ENCODE measurements at places on chromosomes 4 and X. TPM values are rescaled to one million over a fixed set of nuclear protein-coding genes. Genes with fewer than 3 reads are reported as not detected.
A peak's percentile ranks its signal among the peaks of the same experiment; 100 is the strongest.

DNA sequence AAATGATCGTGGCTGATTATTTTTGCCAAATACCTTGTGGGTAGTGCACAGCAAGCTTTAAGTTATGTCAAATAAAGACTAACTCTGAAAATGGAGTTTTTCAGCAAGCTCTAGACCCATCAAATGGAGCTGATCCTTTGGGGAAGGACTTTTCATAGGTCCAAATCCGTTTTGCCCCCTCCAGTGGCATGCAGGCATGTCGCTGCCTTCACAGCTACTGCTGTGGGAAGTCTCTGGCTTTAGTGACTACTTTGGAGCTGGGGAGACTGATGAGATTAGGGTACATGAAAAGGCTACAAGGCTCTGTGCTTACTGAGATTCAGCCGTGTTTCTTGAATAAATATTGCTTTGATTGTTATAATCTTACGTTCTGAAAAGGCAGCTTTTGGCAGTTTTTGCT is 106.6 kb upstream of the HS3ST1 start:
- no peak for ATAC-seq

- no peak for ATAC-seq
These were observed 17.5 kb downstream of the FAM9A start for GRCh38 chrX:8783714-8784098.

GRCh38 chr4:184420881-184421416 is 53.4 kb downstream of the IRF2 start:
- ATAC-seq = peak; percentile 32

GRCh38 chr4:1499465-1499864 is 93.2 kb upstream of the NKX1-1 start:
- ATAC-seq = no peak

DNA sequence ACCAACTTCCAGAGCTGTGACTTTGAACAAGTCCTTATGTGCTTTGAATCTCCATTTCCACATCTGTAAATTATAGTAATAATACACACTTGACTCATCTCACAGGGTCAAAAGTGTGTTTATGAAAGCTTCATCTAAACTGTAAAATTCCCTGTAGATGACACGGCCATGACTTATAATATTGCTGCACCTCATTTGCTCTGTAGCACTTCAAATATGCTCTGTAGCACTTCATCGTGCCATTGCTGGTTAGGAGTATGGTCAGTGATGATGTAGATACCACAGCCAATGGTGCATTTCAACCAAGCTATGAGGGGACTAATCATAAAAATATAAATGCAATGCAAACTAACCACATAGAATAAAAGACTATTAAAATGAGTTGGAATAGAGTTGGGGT is 318.6 kb downstream of the ANK2 start:
- no peak for ATAC-seq

- no peak for ATAC-seq
These were observed 1.4 kb downstream of the AMMECR1 start for GRCh38 chrX:110316351-110317060.

DNA sequence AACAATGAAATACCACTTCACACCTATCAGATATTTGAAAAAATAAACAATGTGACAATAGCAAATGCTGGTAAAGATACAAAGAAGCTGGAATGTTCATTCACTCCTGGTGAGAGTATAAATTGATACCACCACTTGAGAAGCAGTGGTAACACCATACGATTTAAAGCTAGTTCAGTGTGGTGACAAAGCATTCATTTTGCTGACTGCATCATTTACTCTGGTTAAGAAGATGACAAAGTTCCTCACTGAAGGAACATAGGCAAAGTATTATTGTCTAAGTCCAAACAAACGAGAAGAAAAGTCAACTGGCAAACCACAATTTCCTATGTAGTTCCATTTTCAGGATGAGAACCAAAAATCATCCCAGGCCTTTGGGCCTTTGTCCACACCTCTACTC is 102.5 kb downstream of the GEMIN8 start:
- ATAC-seq = no peak

GRCh38 chrX:65696613-65697012 is 29.2 kb downstream of the MSN start:
- ATAC-seq = no peak

DNA sequence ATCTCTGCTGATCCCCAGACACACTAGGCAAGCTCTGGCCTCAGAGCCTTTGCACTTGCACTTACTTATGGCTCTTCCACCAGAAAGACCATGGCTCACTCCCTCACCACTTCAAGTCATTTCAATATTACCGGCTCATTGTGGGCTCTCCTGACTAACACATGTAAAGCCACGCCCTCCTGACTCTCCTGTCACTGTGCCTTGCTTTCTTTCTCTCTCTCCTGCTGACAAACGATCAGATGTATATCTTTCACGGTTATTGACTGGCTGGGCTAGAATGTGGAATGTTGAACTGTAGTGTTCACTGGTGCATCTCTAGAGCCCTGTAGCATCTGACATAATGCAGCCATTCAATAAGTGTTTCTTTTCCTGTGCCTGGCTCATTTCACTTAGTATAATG is 425.1 kb downstream of the RAB28 start:
- ATAC-seq = peak; percentile 64

GRCh38 chr4:18480928-18481327 is 459.4 kb upstream of the LCORL start:
- ATAC-seq = no peak

GRCh38 chrX:151821226-151821625 is 86.7 kb downstream of the CNGA2 start:
- no peak for ATAC-seq

- no peak for ATAC-seq
These were observed 66.4 kb upstream of the OR13H1 start for GRCh38 chrX:131477498-131477897.

DNA sequence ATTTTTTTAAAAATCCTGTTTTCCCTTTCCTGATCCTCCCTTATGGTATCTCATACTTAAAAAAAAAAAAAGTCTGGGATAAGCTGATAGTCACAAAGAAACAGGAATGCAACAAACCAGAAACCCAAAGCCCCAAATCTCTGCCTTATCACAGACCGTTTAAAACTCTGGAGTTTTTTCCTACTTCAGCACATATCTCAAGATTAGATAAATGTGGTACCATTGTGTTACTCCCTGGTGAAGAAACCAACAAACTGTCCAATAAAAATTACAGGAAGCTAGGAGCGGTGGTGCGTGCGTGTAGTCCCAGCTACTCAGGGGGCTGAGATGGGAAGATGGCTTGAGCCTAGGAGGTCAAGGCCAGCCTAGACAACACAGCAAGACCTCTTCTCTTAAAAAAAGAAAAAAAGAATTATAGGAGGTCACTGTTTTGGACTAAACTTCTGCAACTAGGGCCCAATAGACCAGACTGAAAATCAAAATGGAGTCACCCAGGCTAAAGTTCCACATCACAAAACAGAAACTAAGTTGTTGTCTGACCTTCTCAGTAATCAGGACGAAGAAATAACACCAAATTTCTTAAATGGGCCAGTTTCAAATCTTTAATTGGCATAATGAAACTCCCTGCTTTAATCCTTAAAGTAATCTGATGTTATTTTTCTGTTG is 51.9 kb downstream of the RBM47 start:
- ATAC-seq = no peak

DNA sequence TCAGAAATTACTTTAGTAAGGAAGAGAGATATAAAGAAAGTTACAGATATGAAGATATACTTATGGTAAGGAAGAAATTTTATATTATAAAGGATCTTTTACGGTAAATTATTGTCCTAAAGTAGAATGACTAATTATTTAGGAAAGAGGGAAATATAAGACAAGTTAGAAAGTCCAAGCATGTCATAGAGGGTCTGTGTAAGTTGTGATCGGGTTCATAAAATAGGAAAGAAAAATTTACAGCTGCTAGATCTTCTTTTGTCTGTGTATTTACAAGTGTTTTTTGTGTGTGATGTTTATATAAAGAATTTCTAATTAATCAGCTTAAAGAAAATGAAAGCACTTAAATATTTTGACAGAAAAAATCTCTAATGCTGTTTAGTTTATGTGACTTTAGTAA is 1054.9 kb upstream of the DIAPH2 start:
- ATAC-seq = no peak

GRCh38 chrX:110167952-110168451 is 149.9 kb downstream of the AMMECR1 start:
- peak; percentile 48 for ATAC-seq

GRCh38 chr4:111960241-111960667 is 185.0 kb upstream of the FAM241A start:
- no peak for ATAC-seq

Gene NLGN3
- 1.6 TPM for total RNA-seq

Gene STK26
- total RNA-seq = 43.4 TPM
